ENCODE measurements at places on chromosomes 4 and X. TPM values are rescaled to one million over a fixed set of nuclear protein-coding genes. Genes with fewer than 3 reads are reported as not detected.

Gene KLHL34
- 2.2 TPM for total RNA-seq

Gene DCAF4L1
- total RNA-seq, result not detected

Gene SPANXN3
- total RNA-seq, result not detected

Gene MECP2
- 69.1 TPM for total RNA-seq

Gene CT47A7
- total RNA-seq, result not detected

Gene RRH
- total RNA-seq, result not detected

Gene TEX13C
- total RNA-seq, result not detected

Gene HCFC1
- 54.7 TPM for total RNA-seq

Gene ADGRG2
- total RNA-seq, result 2.3 TPM

DNA sequence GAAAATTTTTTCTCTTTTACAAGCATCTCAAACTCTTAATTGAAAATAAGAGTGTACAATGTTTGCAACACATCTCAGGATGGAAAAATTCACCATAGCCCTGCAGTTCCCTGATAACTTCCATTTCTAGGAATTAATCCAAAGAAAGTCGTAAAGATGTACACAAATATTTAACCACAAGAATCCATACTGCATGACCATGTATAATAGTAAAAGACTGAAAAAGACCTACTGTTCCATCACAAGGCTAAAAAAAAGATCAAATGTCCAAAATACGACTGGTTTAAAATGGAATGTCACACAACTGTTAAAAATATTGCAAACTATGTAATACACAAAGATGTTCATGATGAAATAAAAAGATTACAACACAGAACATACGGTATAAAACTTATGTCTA is 32.1 kb downstream of the HUWE1 start:
- DNase-seq, result no peak

- no peak for DNase-seq
These were observed 840.8 kb upstream of the HTR2C start for GRCh38 chrX:113743069-113743468.

DNA sequence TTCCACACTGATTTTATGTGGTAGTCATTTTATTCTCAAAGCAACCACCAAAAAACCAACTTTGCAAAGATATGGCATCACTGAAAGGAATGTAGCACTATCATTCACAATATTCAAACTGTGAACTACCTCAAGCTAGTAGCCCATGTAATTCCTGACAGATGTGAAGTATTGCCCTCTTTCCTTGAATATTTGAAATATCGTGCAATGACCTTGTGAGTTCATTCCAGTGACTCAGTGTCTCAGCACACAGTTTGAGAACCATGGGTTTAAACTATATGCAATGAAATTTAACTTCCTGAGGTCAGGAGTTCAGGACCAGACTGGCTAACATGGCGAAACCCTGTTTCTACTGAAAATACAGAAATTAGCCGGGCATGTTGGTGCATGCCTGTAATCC is 20.9 kb upstream of the IQCM start:
- DNase-seq, result no peak

GRCh38 chr4:167290678-167291077 is 56.4 kb upstream of the SPOCK3 start:
- DNase-seq, result no peak

- DNase-seq, result no peak
These were observed 25.5 kb downstream of the BBS12 start for GRCh38 chr4:122758033-122758432.

DNA sequence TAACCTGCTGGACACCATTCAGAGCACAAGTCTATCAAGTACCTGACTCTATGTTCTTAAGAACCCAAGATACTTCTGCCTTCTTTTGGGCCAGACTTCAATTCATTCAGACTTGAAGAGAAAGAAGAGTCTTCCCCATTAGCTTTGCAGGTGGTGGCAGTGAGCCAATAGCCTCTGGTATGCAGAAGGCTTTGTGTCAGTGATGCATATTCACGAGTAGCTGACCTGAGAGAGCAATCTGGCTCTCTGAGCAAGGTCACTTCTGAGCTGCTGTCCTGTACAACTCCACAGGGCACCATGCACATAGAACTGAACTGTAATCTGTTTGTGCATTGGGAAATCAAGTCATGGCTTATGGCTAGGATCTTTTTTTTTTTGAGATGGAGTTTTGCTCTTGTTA is 39.9 kb upstream of the SPINK2 start:
- no peak for DNase-seq

DNA sequence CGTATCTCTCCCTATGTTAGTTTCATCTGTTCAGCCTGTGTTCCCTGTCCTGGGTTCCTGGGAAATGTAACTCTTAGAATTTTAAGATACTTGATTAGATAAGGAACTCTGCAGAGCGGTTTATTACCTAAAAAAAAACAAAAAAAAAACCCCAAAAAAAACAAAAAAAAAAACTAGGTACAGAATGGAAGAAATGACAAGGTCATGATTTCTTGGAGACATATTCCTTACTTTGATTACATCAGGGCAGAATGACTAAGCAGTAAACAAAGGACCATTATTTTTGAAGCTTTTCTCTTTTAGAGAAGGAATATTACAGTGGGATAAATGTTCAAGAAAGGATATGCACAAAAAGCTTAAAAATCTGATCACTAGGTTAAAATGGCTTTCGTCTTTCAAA is 171.8 kb downstream of the ARAP2 start:
- DNase-seq, result no peak

DNA sequence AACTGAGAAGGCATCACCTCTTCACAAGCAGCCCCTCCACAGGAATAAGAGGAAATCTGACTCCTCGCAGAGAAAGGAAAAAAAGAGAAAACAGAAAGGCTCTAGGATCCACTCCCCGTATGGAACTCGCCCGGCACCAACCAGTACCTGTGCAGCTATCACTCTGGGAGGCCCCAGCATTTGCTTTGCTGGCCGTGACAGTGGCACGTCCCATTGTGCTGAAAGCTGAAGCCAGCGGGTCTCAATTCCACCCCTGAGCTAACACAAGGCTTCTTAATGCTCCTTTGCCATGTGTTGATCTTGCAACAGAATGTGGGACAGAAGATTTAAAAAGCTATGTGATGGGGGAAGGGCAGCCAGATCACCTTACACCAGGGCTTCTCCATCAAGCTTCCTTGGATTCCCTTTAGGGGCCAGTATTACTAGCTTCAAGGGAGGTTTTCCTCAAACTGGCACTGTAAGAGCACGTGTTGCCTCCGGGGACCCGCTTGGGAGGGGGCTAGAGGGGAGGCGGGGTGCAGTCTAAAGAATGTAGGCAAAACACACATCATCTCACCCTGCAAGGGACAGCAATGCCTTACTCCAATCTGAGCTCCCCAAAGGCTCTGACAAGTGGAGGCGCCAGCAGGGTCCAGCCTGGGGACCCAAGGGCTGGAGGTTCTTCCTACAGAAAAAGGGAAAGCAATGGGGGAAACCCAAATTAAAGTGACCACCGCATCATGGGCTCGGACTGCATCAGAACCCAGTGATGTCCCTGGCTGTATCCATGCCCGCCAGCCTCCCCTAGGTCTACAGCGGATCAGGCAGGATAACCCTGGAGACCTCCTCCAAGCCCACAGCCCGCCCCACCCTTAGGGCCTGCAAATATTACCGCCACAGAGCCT is 1.2 kb downstream of the USP46 start:
- DNase-seq, result peak; percentile 62
